Brain microvascular endothelial cell (primary cell): ENCODE measurements at places on chromosomes 6 and 20.
A peak's percentile ranks its signal among the peaks of the same experiment; 100 is the strongest.

GRCh38 chr6:160101277-160102205, 20.1 kb upstream of the SLC22A1 start:
- peak; percentile 2 for DNase-seq

DNA sequence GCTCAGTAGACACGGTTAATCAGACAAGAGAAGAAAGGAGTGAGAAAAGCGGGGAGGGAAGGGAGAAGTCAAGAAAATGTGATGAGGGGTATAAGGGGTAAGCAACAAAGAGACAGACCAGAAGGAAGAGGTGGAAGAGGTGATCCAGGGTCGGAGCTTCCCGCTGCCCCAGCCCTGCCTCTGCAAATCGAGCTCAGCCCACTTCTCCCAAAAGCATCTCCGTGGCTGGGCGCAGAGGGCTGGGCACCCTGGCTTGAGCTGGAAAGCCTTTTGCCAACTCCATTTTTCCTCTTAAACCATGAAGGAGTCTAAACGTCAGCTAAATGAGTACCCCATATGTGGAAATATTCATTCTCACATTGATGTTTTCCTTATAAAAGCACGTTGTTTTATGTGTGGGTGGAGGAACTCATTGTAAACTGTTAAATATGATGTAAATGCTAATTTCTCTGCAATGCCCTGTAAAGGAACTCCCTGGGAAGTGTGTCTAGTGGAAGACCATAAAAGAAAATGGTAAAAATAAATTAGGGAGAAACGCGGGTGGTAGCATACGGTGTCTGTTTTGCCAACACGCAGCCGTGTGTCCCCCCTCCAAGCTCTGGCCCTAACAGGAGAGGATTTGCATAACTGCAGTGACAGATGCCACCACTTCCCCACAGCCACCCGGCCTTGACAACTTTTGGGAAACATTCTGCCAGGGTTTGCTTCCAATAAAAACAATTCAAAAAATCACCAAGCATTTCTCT, 55.2 kb upstream of the MAFB start:
- no peak for DNase-seq

- no peak for DNase-seq
Observed at GRCh38 chr6:125020385-125020784, 58.1 kb downstream of the RNF217 start.

- DNase-seq: no peak
Observed at GRCh38 chr6:125001684-125002405, 39.6 kb downstream of the RNF217 start.

DNA sequence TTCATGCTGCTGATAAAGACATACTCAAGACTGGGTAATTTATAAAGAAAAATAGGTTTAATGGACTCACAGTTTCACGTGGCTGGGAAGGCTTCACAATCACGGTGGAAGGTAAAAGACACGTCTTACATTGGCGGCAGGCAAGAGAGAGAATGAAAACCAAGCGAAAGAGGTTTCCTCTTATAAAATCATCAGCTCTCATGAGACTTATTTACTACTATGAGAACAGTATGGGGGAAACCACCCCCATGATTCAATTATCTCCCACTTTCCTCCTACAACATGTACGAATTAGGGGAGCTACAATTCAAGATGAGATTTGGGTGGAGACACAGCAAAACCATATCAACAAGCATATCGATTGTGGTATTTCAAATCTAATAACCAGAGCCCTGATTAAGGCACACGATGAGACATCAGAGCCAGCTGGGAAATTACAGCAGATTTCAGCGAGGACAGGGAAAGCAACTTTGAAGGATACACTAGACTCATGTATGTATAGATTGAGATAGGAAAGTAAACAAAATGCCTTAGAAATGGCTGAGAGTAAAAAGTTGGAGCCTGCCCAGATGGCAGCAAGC, 129.8 kb upstream of the GJE1 start:
- DNase-seq: no peak

DNA sequence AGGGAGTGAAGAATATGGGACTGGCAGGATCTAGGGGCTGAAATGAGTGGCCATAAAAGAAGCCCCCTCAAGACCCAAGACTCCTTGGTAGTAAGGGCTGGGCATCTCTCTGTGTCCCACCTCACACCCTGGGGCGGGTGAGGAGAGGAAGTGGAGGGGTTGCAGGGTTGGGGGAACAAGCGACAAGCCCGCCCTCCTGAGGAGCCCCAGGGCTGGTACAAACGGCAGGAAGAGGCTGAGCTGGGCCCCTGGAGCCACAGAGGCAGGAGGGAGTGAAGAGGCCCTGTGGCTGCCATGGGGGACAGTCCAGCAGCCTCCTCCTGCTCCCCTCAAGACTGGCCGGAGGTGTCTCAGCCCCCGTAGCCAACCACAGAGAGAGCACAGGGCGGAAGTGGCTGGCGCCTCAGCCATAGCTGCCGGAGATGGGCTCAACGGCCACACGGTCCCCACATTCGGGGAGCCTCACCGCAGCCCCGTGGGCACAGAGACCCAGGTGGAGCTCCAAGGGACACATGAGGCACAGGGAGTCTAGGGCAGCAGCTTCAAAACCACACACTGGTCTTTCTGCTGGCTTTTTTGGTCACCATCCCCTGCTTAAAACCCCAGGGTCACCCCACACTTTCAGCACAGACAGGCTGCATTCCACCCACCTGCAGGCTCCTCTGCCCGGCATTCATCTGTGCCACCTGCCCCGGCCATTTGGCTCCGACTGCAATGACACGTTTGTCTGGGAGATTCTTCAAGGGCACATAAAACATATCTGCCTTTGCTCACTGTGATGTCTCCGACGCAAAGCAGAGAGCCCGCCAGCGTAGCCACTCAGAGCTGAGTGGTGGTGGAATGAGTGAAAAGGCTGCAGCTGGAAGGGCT, 524 bp downstream of the C20orf203 start:
- no peak for DNase-seq

DNA sequence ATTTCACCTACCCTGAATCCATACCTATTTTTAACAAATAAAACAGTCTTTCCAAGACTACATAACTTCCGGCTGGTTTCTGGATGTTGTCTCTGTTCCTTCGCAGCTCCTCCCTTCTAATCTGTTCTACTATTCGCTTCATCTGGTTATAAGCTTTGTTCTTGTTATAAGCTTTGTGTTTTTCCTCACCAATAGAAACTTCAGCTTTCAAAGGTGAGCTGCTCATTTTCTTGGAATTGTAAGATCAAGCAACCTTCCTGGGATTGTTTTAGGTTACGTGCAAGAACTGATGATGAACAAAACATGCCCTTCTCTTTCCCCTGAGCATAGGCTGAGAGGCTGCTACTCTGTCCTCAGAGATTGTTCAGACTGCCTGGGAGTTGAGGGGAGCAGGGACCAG, 2.1 kb downstream of the GFOD1 start:
- DNase-seq: no peak

- DNase-seq: no peak
Observed at GRCh38 chr6:12595161-12595811, 121.3 kb upstream of the PHACTR1 start.

DNA sequence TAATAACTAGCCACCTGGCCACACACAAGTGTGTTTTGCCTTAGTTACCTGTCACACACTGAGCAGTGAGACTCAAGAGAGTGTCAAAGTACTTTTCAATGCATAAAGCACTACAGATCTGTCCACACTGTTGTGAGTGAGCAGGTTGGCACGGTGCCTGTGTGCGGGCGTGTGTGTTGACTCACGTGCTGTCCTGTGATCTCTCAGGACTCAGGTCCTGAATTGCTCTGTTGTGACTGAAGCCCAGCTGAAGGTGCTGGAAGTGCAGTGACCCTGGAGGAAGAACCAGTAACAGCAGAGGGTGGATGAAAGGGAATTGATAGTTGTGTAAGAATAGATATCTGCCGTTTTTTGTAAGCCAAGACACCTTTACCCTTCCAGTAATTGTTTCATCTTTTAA, 18.3 kb downstream of the SLC16A10 start:
- DNase-seq: no peak

DNA sequence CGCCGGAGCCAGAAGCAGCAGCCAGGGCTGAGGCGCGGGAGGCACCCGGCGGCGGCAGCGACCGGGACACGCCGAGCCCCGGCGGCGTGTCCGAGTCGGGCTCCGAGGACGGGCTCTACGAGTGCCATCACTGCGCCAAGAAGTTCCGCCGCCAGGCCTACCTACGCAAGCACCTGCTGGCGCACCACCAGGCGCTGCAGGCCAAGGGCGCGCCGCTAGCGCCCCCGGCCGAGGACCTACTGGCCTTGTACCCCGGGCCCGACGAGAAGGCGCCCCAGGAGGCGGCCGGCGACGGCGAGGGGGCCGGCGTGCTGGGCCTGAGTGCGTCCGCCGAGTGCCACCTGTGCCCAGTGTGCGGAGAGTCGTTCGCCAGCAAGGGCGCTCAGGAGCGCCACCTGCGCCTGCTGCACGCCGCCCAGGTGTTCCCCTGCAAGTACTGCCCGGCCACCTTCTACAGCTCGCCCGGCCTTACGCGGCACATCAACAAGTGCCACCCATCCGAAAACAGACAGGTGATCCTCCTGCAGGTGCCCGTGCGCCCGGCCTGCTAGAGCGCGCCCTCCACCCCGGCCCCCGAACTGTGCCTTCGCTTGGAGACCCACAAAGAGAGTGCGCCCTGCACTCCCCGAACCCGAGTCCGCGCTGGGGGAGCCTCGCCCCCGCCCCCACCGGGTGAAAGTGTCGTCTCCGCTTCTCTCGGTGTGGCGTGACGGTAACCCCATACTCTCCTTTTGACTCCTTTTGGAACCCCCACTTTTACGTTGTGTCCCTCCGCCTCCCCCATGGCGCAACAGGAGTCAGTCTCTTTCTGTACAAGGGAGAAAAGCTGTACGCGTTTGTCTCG, 1.6 kb downstream of the INSM1 start:
- DNase-seq: no peak

DNA sequence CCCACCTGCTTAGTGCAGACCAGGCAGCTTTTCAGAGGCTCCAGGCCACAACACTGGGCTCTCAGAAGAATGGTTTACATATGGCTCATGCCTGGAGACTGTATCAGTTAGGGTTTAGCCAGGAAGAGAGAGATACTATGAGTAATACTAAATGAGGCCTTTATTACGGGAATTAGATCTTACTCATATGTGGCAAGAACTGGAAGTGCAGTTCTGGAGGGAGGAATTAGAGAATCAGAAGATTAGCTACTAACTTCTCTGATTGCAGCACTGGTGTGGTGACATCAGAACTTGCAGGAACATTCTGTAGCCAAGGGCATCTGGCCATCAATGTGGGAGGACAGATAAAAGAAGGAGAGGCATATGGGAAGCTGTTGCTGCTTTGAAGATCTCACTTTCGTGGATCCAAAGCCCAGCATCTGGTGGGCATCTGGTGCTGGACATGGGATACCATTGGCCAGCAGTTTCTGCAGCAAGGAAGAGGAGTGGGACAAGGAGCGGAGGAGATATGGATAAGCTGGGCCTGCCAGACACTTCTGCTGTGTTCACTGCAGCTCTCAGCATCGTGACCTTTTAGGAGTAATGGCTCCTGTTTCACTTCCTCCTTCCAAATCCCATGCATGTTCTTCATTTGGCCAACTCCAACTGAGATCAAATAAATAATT, 248.5 kb downstream of the BTBD3 start:
- peak; percentile 70 for DNase-seq

DNA sequence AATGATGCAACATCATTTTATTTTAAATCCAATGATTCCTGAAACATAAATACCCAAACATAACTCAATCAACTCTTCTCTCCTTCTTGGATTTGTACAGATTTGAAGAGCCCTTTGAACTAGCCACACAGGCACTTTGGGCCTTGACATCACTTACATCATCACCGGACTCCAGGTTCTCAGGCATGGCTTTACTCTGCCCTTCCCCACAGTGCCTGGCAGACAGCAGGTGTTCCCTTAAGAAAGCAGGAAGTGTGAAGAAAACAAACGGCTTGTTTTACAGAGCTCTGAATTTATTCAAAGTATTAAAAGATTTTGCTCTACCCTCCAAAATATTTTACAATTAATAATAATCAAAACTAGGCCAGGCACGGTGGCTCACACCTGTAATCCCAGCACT, 54.8 kb upstream of the GCM1 start:
- no peak for DNase-seq
